Suppressor macrophage (primary cell): ENCODE measurements at places on chromosomes 1 and 21.
A peak's percentile ranks its signal among the peaks of the same experiment; 100 is the strongest.

DNA sequence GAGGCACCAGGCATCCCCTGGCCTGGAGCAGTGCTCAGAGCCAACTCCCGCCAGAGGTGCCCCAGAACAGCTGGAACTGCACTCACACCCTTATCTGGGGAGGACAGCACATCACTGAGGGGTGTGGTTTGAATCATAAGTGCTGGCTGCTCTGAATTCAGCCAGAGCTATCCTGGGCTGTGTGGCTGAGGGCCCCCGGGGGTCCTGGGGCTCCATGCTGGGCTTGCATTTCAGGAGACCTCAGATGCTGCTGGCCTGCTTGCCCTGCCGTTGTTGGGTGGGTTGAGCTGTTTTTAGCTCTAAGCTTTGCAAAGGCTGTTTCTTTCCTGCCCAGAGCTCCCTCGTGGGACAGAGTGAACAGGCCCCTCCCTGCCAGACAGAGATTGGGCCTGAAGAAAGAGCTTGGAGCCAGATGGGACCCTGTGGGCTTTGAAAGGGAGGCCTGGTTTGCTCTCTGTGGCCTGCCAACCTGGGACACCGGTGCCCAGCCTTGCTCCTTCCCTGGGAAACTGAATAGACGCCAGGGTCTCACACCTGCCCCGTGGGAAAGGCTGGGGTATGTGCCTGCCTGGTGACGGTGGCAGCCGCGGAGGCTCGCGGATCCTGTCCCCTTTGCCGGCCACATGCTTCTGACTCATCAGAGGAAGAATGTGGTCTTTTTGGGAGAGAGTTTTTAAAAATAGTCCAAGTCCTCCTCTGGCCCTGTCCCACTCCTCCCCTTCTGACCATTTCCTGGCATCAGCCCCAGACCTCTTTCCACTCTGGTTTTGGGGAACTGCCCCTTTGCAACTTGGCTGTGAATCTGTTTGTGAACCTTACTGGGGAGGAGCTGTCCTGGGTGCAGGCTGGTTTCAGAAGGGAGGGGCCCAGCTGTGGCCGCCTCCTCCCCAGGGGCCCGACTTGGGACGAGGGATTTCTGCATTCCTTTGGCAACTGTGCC lies 30.0 kb downstream of the ARHGEF10L start:
- DNase-seq = peak; percentile 87

DNA sequence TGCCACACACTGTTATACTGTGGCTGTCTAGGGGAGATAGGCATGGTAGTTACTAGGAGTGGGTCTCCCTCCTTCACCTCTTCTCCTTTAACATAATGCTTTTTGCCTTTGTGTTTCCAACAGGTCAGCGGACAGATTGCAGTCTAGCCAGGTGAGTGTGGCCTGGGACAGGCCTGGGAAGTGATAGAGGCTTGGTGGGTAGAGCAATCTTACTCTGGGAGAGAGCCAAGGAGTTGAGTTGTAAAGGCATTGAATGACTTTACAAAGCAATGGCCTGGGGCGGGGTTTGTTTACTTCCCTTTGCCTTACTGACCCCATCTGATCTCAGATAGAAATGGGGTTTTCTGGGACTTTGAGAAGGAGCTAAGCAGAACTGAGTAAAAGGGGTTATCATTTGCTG lies 51.0 kb upstream of the IKBKE start:
- DNase-seq = peak; percentile 15

DNA sequence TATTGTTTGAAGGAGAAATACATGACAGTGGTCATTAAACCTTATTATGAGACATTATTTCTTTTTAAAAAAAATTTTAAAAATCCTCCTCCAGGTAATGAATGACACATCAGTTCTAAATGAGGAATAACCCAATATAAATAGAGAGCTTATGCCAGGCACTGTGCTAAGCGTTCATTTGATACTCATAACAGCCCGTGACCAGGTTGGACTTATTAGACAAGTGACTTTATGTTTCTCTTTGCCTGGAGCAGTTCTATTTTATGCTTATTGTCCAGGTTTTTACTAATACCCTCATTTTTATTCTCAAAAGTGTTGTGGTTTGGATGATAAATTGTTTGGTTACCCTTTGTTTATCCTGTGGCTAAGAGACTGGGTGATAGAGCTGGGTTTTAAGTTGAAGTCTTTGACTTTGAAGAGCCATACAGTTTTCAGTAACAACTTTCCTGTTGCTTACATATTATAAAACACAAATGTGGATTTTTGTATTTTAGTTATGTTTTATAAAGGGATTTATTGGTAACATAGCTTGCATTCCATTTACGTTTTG lies 84.2 kb downstream of the RABGAP1L start:
- DNase-seq = no peak

- no peak for DNase-seq
These were observed 17.6 kb downstream of the TMPRSS2 start for GRCh38 chr21:41490330-41490729.

- no peak for DNase-seq
These were observed 17.8 kb downstream of the SPOCD1 start for GRCh38 chr1:31798086-31798432.

DNA sequence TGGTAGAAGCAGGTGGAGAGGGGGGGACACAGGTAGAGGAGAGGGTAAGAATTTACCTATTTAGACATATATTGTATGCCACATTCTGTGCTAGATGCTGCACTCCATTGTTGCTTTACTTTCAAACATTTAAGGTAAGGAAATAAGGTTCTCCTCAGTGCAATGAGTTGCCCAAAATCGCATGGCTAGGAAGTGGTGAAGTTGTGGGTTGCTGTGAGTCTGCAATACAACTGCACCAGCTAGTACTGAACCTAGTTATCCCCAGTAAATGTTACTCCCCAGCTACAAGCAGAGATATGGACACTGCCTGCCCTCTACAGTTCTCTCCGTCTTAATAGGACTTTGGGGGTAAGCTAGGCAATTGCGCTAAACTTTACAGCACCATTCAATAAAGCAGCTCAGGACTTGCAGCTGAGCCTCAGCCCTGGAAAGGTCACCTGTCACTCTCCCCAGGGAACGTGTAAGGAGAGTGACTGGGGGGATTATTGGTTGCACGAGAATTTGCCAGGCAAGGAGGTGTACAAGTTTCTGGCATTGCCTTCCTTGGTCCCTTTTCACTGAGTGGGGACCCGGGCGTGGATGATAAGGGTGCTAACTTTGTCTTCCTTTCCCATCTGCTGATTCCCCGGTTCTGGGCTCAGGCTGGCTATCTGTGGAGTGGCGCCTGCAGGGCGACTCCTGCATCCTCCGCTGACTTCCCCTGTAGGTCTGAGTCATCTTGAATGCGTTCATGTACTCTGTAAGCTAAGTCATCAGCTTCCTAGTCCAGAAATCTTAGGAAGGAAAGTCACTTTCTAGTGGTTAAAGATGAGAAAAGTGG lies 71.3 kb upstream of the CNTN2 start:
- peak; percentile 68 for DNase-seq

DNA sequence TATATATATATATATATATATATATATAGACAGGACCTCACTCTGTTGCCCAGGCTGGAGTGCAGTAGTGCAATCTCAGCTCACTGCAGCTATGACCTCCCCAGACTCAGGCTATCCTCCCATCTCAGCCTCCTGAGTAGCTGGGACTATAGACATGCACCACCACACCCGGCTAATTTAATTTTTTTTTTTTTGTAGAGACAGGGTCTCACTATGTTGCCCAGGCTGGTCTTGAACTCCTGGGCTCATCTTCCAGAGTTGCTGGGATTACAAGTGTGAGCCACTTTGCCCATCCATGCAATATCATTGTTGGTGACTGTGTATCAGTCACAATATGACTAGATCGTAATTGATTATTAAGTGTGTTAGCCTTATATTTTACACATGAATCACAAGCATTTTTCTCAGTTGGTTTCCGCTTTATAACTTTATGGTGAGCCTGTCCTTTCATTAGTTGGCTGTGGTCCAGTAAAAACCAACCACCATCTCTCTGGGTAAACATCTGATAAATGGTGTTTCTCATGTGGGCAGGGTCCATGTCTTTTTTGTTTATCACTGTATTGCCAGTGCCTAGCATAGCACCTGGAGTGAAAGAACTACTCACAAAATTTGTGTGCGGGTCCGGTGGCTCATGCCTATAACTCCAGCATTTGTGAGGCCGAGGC lies 63.6 kb downstream of the MYOM3 start:
- no peak for DNase-seq

GRCh38 chr21:42465803-42466127 lies 30.3 kb downstream of the RSPH1 start:
- no peak for DNase-seq

- DNase-seq = no peak
These were observed 43.3 kb downstream of the NID1 start for GRCh38 chr1:236021424-236022135.

GRCh38 chr1:64337926-64338325 lies 132.0 kb upstream of the CACHD1 start:
- no peak for DNase-seq

DNA sequence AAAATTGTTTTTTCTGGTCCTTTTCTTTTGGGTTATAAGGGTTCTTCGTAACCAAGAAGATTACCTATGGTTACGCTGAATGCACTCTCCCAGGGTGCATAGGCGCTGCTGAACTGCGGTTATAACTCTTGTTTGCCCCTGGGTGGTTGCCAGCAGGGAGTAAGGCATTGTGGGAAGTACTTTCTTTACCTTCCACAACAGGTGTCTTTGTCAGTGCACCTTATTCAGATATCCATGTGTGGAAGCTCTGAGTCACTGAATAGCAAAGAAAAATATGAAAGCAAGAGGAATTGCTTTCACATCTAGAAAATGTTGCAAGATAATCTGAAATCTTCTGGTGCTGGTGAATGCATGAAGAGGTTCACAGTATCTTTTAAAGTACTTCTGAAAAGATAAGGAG lies 124.4 kb upstream of the CACYBP start:
- no peak for DNase-seq

- DNase-seq = no peak
These were observed 66.1 kb downstream of the PLXNA2 start for GRCh38 chr1:208178091-208178529.

GRCh38 chr1:52654063-52654462 lies 21.1 kb downstream of the SHISAL2A start:
- no peak for DNase-seq

DNA sequence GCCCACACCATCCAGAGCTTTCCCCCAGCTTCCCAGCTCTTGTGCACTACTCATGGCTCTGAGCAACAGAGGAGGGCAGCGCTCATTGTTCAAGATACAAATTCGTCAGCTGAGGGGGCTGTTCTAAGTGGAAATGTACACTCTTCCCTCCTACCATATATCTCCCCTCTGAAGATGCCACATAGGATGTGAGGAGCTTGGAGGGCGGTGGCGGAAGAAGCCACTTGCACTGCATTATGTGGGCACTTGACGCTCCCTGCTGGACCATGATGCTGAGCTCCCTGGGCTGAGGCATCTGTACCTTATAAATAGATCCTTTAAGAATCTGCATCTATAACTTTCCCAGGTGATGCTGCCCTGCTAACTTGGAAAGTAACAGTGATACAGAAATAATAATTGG lies 477.6 kb upstream of the DEPDC1 start:
- DNase-seq = no peak

- no peak for DNase-seq
These were observed 10.1 kb upstream of the GNG12 start for GRCh38 chr1:67843331-67843730.
